ENCODE measurements at places on chromosomes 12 and 14.

- no peak for DNase-seq
These were observed 2.2 kb downstream of the ZNF839 start for GRCh38 chr14:102321456-102322422.

GRCh38 chr14:102693006-102693755, 84.1 kb upstream of the TRAF3 start:
- DNase-seq: no peak

DNA sequence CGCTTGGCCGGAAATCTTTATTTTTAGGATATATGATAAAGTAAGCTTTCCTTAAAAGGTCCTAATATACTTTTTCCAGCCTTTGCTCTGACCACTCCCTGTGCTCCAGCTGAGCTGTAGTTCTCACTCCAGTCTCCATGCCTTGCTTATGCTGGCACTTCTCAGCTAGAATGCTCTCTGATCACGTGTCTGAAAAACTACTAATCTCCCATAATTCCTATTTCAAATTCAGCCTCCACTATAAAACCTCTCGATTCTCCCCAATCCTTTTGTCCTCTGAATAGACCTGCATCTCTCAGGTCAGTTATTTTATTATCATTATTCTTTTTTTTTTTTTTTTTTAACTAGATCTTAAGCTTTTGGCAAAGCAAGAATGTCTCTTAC, 3.7 kb downstream of the BIN2 start:
- DNase-seq: no peak

DNA sequence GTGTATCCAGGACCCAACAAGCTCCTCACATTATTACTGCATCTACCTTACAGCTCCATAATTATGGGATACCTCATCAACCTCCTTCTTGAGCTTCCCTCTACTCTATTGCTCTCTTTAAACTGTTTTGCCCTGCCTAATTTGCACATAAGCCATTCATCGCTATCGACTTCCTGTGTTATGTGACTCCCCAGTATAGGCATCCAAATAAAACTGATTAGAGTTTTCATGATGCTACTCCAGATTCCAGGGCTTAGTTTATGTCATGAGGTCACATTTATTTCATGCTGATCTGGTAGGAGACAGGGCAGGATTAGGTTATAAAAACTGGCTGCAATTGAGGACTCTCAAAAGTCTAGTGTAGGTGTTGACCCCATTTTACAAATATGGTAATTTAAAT, 569.9 kb upstream of the MGAT4C start:
- no peak for DNase-seq

DNA sequence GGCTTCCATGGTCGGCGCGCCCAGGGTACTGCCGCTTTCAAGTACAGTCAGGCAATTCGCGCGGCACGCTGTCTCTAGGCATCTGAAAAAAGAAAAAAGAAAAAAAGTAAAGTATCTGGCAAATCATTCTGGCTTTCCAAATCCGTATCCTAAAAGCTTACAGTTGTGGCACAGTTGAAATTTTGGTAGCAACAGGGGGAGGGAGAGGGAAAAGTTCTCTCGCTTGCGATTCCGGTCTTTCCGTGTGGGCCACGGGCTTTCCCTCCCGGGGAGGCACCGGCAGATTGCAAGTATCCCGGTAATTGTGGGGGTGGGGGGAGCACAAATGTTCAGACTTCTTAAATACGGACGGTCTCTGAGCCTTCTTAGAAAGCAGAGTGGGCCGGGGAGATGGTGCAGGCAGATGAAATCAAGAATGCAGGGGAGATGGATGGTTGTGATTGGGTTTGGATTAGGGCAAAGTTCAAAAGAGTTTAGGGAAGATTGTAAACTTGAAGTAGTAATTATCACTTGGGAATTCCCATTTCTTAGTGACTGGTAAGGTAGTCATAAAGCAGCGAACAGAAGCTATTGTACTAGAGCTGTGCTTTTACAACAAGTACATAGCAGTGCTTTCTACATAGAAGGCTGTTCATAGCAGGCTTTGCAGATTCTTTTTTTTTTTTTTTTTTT, 1.2 kb downstream of the SOCS2 start:
- no peak for DNase-seq
